ENCODE measurements at places on chromosomes 16 and 17.

DNA sequence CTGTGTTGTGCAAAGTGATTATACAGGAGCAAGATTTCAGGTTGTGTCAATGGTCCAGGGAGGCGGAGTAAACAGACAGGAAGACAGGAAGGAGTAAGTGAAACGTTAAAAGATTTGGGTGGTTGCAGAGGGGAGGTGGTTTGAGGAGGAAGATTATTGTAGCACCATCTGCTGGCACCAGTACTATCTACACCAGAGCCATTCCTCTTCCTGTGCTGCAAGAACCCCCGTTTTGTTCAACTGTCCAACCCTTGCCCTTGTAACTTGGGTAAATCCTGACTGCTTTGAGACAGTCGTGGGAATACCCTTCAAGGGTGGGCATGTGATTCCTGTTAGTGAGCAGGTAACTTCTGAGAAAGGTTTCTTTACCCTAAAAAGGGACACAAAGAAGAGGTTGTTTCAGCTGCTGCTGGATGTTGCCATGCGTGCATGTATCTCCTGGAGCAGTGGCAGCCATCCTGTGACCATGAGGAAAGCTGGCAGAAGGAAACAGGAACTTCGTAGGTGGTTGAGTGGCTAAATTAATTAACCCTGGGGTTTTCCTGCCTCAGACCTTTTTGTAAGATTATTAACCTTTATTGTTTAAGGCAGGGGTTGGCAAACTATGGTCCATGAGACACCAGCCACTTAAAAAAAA, 124.1 kb downstream of the PRKCA start:
- no peak for DNase-seq

- DNase-seq, result no peak
Measured at GRCh38 chr17:5922476-5922875, 147.7 kb upstream of the WSCD1 start.

GRCh38 chr16:65532846-65533245, 411.0 kb upstream of the CDH11 start:
- DNase-seq, result no peak

- DNase-seq, result no peak
Measured at GRCh38 chr17:65514082-65514481, 47.4 kb downstream of the AXIN2 start.

- DNase-seq, result no peak
Measured at GRCh38 chr16:2033057-2033908, 6.6 kb downstream of the NHERF2 start.

GRCh38 chr17:47966079-47966519, 4.8 kb upstream of the CDK5RAP3 start:
- DNase-seq, result no peak

DNA sequence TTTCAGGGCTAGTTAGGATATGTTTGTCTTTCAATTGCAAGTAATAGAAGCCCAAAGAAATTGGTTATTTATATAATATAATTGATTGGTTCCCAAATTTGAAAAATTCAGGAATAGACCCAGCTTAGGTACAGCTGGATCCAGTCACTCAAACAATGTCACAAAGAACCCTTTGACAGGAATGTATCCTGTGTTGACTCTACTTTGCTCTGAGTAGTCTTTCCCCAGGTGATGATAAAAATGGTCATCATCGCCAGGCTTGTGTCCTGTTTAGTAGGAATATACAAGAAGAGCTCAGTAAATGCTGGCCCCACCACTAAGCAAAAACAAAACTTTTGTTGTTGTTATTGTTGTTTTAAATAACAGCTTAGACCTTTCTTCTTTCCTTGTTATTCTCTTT, 35.0 kb downstream of the MAPT start:
- no peak for DNase-seq

Measured in AG09319 (cell line).